ENCODE measurements at places on chromosomes 2 and 18.

- DNase-seq: no peak
These were observed 58.5 kb upstream of the SP5 start for GRCh38 chr2:170656669-170657068.

- DNase-seq: no peak
These were observed 911.8 kb downstream of the CPS1 start for GRCh38 chr2:211468217-211468616.

DNA sequence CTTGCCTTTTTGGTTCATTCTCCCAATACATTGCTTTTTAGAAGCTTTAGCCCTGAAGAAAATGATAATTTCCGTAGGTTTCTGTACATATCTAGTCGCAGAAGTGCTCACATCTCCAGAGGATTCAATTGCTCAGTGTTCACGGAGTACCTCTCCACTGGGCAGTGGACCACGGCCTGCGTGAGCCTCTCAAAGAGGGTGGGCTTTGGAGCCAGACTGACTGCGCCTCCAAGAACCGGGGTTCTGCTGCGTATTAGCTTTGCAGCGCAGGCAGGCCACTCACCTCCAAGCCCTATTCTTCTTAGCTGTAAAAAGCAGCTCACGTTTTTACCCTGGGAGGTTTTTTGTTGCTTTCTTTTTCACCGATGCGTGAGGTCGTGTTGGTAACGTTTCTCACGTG lies 35.4 kb downstream of the NTSR2 start:
- no peak for DNase-seq

DNA sequence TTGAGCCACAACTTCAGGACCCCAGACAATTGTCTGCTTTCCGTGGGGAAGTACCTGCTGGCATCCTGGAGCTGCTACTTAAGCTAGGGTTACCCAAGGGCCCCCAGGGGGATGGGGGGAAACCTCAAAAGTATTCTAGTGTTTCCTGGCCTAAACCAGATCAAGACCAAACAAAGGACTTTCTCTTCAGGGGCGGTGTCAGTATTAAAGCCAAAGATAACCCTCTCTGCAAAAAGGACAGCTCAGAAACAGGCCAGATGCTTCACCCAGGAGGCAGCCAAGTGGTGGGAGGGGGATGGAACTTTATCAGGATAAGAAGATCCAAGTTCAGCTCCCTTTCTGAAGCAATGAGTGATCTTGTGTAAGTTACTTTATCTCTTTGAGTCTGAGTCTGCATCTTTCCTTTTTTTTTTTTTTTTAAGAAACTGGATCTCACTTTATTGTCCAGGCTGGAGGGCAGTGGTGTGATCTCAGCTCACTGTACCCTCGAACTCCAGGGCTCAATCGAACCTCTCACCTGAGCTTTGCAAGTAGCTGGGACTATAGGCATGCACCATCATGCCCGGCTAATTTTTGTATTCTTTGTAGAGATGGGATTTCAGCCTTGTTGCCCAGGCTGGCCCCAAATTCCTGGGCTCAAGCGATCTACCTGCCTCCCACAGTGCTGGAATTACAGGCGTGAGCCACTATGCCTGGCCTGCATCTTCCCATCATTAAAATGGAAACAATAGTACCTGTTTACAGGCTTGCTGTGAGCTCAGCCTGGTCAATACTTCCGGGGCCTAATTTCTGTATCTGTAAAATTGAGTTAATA lies 151.8 kb upstream of the PTPRM start:
- no peak for DNase-seq

DNA sequence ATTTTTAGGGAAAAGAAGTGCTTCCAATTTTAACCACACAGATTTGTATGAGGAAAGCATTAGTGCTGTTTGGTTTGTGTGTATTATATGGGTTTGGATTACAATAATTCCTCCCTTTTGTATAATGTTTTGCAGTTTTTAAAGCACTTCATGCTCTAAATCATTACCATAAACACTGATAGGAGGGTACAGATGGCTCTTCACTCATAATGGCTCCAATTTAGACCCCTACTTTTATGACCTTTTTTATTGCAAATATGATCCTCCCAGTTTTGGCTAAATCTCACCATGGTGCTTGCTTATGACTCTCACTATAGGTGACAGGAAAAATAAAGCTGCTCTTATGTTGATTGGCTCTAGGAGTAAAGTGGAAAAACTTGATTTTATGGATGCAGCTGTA lies 23.8 kb upstream of the TMEM17 start:
- no peak for DNase-seq

GRCh38 chr2:56379066-56379465 lies 195.3 kb downstream of the CCDC85A start:
- DNase-seq: no peak

- DNase-seq: peak; percentile 45
These were observed 76.4 kb upstream of the TTC39C start for GRCh38 chr18:23938043-23938756.

GRCh38 chr2:26245231-26245732 lies 543 bp downstream of the HADHB start:
- DNase-seq: no peak

Data from activated naive CD8-positive, alpha-beta T cell treated with anti-CD3 and anti-CD28 coated beads, Interleukin-2, amount 10 ng/mL, durations not matched to agents 7 days and 5 days (primary cell).